ENCODE measurements at places on chromosomes 16 and 17.

DNA sequence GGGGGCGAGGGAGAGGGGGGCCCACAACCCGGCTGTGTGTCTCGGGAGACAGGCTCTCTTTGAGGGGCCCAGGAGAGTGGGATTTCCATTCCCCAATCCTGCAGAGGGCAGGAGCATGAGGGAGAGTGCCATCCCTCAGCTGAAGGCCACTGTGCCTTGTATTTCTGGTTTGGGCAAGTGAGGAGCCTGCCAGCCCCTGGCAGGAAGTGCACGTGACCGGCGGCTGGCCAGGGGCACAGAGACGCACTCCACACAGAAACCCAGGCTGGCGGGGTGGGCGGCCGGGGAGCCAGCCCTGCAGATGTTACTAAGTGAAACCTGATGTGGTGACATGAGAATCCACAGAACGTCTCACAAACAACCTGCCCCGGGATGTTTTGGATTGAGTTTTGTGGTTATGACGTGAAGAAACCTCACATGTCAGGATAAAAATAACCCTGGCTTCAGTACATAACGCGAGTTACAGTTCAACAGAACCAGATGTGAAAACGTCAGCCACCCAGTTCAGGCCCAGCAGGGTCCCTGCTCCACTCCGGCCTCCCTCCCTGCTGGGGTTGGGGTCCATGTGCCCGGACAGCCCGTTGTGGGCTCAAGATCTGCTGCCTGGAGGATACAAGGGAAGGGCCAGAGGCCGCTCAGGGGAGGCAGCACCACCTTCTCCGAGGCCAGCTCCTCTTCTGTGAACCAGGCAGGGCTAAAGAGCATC lies 51.7 kb upstream of the MTSS2 start:
- DNase-seq, result no peak

DNA sequence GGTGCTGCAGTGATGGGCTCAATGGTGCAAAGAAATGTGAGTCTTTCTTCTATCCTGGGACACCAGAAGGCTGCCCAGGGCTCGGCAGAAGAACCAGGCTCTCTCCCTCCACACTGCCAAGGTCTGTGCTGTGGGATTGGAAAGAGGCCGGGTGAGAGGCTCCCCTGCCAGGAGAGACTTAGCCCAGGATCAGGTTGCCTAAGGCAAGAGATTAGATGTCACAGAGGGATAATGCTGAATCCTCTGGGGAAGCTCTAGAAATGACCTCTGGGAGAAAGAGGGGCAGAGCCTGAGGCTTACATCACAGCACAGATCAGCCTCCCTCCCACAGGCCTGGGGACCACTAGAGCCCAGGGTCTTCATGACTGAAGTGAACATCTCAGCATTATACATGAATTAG lies 5.7 kb upstream of the DOC2B start:
- no peak for DNase-seq

DNA sequence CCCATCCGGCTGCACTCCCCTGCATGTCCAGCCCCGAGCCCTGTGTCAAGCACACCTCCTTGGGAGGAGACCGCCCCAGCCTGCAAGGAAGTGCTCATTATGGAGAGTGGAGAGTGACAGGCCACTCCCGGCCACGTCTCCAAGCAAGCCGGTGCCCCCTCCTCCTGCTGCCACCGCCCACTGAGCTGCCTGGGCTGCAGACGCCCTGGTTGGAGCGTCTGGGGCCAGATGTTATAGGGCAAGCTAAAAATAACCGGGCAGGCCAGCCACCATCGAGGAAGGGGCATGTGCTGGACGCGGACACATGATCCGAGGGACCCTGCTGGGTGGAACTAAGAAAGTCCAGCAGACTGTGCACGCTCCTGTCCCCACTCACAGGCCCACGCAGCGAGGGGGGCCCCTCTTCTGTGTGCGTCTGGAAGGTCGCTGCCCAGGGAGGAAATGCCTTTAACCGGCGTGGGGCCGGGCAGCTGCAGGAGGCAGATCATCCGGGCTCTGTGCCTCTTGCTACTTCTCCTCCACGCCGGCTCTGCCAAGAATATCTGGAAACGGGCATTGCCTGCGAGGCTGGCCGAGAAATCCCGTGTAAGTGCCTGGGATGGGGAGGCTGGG lies at the start of gene WFDC1:
WFDC1 (plus strand) TSS at position 348 of the 612 bp plus-strand sequence; CDS start at position 442, 94 bp downstream.
- DNase-seq, result no peak

DNA sequence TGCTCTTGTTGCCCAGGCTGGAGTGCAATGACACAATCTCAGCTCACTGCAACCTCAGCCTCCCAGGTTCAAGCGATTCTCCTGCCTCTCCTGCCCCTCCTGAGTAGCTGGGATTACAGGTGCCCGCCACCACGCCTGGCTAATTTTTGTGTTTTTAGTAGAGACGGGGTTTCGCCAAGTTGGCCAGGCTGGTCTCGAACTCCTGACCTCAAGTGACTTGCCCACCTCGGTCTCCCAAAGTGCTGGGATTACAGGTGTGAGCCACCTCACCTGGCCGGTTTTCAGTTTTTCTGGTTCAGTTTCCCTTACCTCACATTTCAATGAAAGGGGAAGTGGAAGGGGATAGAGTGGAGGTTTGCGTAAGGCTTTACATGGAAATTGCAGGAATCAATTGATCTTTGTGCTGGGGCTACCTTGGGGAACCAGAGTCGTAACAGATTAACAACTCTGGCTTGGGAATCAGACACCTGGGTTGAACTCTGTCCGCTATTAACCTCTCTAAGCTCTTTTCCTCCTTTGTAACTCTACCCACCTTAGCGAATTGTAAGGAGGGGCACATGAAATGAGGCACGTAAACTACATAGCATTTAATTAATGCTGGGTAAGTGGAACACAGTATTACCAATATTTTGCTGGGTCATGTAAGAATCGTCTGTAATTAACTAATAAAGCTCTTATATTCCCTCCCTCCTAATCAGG lies 3.2 kb downstream of the MPV17L start:
- no peak for DNase-seq

DNA sequence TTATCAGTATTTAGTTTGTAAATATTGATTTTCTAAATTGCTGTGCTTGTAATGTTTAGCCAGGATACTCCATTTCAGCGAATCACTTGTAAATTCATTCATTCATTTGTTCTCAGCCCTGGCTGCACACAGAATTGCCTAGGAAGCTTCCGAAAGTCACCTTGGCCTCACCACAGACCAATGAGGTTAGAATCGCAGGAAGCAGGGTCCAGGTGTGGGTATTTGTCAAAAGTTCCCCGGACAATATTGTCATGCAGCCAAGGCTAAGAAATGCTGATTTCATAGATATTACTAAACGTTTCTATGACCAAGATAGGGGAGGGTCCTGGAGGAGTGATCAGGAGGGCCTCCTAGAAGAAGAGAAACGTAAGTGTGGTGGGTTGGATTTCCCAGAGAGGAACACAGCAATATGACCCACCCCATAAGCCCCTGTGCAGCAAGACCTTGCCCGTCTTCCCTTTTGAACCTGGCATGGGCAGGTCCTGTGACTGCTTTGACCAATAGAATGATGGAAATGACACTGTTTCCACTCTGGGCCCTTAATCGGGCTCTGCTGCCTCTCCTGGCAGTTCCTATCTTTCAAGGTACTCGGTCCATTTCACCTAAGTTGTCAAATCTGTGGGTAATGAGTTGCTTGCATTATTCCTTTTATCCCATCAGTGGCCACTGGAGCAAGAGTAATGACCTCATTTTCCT lies 238.7 kb downstream of the FOXL1 start:
- DNase-seq, result no peak

GRCh38 chr17:6297960-6298359 lies 137.0 kb downstream of the AIPL1 start:
- DNase-seq, result no peak

- no peak for DNase-seq
These were observed 129.2 kb upstream of the NACA2 start for GRCh38 chr17:61720016-61720795.
